Breast epithelium (tissue), 4 donors: ENCODE measurements at places on chromosomes 4 and X. TPM values are rescaled to one million over a fixed set of nuclear protein-coding genes. Genes with fewer than 3 reads are reported as not detected.

TMEM154 gene
- 5.6 TPM for total RNA-seq

SSX7 gene
- not detected for total RNA-seq

NCAPG gene
- 0.96 TPM for total RNA-seq

NEK1 gene
- 18.1 TPM for total RNA-seq

SMIM31 gene
- total RNA-seq, result not detected

LGI2 gene
- 1.2 TPM for total RNA-seq

RPL9 gene
- total RNA-seq, result 5,583 TPM

LAMTOR3 gene
- total RNA-seq, result 44.0 TPM

FGA gene
- not detected for total RNA-seq

MAGEB18 gene
- total RNA-seq, result not detected

- no peak for DNase-seq
These were observed 46.5 kb downstream of the TMA16 start for GRCh38 chr4:163540977-163541376.

- no peak for DNase-seq
These were observed 47.2 kb downstream of the EDNRA start for GRCh38 chr4:147528054-147528453.

- no peak for DNase-seq
These were observed 4.5 kb downstream of the DTHD1 start for GRCh38 chr4:36285784-36286480.

DNA sequence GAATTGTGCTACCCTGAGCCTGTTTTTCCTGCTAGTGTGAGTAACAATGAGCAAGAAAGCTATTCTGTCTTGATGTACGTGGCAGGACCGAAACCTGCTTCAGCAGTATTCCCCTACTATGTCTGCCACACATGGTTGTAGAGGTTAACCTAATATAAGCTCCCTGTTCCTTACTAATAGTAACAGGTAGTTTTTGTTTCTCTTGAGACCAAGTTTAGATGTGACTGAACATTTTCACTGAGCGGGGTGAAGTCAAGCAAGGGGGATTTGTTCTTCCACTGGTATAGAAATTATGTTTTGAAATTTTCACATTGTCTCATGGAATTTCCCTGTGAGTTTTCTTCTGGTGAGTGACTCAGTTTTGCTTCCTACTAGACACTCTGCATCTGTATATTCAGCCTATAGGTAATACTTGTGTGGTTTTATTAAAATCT is 37.3 kb downstream of the RRAGB start:
- DNase-seq, result no peak

DNA sequence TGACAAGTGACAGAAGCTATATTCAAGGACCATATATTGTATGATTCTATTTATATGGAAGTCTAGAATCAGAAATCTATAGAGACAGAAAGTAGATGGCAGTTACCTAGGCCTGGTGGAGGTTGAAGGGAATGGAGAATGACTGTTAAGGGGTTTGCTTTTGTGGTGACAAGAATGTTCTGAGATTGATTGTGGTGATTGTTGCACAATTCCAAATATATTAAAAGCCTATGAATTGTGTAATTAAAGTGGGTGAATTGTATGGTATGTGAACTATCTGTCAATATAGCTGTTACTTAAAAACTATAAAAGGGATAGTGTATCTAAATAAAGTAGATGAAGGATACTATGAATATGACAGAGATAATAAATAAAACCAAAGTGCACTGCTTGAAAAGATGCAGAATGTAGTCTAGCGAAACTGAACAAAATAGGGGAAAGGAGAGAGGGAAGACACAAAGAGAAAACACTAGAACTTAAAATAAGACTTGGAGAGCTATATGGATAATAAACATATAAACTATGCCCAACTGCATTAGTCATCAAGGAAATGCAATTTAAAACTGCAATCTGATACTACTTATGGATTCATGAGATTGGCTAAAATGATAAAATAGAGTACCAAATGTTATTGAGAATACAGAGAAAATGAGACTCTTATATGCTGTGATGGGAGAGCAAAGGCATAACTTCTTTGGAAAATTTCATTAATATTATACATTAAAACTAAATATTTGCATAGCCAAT is 82.1 kb upstream of the BANK1 start:
- DNase-seq, result no peak

GRCh38 chr4:126306152-126306869 is 991.6 kb downstream of the FAT4 start:
- DNase-seq, result no peak

- no peak for DNase-seq
These were observed 18.2 kb downstream of the CLOCK start for GRCh38 chr4:55528491-55528890.

DNA sequence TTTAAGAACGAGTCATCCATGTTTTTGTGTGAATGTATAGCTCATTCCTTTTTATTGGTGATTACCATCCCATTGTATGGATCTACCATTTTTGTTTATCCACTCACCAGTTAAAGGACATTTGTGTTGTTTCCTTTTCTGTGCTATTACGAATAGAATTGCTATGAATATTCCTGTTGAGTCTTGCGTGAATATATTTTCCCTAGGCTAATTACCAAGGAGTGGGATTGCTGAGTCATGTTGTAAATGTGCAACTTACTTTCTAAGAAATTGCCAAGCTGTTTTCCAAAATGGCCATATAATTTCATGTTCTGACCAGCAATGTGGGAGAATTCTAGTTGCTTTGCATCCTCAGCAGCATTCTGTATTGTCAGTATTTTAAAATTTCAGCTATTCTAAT is 51.3 kb downstream of the YIPF6 start:
- DNase-seq, result no peak

GRCh38 chr4:37646247-37646646 is 39.9 kb downstream of the RELL1 start:
- no peak for DNase-seq

DNA sequence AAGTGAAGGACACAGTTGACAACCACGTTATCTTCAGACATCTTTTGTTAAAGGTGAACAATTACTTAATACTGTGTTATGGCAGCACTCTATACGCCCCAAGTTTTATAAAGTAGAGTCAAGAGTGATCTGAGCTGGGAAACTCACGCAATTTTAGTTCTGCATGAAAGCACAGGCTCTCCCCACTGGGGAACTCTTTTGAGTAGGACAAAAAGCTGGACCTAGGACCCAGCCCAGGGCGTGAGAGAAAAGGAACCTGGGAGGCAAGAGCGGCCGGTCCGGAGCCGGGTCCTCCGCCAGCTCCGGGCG is 152.6 kb upstream of the SLC4A4 start:
- DNase-seq, result no peak

DNA sequence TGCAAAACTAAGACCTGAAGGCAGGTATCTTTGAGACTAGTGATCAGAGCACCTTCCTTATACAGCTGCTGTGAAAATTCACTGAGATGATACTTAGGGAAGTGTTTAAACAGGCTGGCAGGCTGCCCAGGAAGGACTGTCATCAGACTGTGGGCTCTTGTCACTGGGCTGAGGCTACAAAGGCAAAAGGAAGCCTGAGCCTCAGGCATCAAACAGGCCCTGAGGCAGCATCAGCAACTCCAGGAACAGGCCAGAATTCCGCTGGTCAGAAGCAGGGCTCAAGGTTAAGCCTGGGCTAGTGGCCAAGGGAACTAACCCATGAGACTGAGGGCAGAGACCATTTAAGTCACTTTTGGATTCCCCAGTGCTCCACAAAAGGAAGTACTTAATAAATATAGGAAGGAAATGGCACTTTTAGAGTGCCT is 12.8 kb downstream of the PJA1 start:
- no peak for DNase-seq
